LHCN-M2 (cell line): ENCODE measurements at places on chromosomes 6 and 20. TPM values are rescaled to one million over a fixed set of nuclear protein-coding genes. Genes with fewer than 3 reads are reported as not detected.

DNA sequence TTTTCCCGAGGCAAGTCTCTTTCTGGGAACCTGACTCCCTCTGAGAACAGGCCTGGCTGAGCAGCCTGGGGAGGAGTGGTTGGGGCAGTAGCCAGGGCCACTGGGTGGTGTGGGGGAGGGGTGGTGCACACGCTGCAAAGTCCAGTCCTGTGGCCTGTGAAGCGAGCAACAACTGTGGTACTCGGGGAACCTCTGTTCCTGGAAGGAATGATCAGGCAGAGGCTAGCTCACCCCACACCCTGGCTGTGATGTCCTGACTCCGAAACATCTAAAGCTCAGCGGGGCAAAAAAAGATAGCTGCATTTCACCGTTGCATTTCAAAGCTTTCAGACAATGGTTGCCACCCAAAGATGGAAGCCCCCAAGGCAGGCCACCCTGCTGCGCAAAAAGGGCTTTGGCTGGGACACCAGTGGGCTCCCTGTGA, 25.5 kb downstream of the PCK1 start:
- no peak for DNase-seq

- DNase-seq: peak; percentile 25
These were observed 117.9 kb upstream of the THBS2 start for GRCh38 chr6:169371344-169372127.

GRCh38 chr20:46710153-46710913, 884 bp downstream of the SLC2A10 start:
- no peak for DNase-seq

DNA sequence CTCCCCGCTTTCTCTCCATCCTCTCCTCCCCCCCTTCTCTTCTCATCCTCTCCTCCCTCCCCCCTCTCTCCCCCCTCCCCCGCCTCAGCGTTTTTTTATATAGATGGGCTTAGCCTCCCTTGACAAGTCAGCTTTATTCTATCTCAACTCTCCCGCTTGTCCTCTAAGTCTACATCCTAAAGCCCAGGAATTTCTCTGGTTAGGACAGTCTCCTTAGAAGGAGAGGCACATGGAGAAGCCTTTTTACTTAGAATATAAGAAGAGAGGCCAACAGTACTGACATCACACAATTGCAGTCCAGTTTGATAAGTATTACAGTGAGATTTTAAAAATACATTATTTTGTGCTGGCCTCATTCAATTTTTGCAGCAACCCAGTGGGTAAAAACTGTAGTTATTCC, 83.5 kb downstream of the LYRM2 start:
- no peak for DNase-seq

GRCh38 chr6:89596056-89596455, 42.5 kb downstream of the LYRM2 start:
- DNase-seq: no peak

DNA sequence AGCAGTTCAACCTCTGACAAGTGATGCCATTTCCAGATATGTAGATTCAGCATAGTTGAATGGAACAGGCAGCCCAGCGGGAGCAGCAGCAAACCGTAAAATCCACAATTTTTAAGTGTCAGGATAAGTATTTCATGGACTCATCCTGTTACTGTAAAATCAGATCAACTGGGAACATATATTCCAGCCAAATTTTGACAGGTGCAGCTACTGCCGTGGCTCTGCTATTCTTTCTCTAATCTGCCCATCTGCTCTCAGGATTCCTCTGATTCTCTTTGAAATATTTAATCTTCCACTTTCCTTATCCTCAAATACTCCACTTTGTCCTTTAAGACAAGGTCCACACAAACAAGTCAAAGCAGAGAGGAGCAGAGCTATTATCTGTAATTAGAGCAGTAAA, 245.4 kb upstream of the ASCC3 start:
- no peak for DNase-seq

- no peak for DNase-seq
These were observed 222.2 kb downstream of the UST start for GRCh38 chr6:148968771-148969602.

DNA sequence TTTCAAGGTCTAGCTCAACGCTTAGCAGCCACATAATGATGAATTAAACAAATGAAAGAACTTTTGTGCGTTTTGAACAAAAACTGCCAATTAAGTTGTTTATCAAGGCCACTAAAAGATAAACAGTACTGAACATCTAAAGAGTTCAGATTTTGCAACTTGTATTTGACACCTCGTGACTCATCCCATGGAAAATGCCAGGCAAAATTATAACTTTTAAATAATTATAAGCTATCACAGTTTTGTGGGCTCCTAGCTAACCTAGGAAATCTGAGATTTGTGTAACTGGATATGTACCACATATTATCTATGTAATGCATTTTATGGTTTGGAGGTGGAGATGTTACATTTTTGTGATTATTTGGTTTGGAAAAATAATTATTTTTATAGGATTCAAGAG, 9.6 kb upstream of the BAG2 start:
- peak; percentile 18 for DNase-seq

DNA sequence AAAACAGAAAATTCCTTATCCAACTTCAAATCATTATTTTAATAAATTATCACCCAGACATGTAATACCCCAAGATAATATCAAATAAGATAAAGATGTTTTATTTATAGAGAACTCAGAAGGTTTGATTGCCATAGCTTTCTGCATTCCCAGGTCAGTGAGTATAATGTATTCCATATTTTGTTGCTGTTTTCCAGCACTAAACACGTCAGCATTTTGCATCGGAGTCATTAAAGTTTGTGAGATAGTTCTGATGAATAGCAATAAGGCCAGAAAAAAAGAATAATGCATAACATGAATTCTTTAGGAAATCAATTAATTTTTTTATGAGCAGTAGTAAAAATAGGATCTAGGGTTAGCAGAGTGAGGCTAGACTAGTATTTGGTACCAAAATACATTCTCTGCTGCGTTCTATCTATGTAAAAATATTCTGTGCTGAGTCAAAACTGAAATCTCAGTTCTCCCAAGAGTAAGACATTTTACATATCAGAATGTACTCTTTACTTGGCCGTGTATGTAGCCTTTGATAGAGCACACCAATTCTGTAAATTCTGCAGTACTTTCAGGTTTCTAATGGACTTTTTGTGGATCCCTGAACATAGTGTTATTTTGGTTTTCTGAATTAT, 269.9 kb upstream of the AGPAT4 start:
- no peak for DNase-seq

DNA sequence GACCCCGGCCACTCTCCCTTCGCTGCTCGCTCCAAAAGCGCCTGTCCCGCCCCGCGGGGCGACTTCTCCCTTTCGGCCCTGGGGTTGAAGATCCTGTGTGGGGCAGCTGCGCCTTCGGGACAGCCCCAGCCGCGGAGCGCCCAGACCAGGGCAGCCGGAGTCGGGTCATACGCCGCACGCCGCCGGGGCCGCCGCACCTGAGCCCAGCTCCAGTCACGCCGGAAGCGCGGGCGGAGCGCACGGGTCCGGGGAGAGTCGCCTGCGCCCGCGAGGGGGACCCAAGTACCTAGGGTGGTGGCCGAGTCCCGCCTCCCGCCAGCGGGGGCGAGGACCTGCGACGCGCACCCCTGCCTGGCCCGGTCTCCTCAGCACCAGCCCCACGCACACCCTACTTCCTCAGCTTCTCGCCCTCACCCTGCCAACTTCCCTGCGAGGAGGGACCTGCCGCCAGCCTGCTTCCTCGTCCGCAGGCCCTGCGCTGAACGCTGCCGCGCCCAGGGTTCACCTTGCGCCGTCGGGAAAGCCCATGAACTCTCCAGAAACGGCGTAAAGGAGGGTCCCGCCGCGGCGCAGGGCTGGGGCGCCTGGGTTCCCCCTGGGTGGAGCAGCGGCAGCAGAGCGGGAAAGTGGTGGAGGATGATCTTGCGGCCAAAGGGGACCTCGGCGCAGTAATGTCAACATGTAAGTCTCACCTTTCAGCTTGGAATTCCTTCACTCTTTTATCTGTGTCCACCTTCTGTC, at the start of gene ADGRG6:
Gene ADGRG6, plus strand, starts transcription at position 357 of the 741 bp plus-strand sequence. Its CDS starts 323 bp downstream, at position 680.
- peak; percentile 34 for DNase-seq

GRCh38 chr6:26594730-26595632, 1.8 kb upstream of the ABT1 start:
- peak; percentile 76 for DNase-seq

DNA sequence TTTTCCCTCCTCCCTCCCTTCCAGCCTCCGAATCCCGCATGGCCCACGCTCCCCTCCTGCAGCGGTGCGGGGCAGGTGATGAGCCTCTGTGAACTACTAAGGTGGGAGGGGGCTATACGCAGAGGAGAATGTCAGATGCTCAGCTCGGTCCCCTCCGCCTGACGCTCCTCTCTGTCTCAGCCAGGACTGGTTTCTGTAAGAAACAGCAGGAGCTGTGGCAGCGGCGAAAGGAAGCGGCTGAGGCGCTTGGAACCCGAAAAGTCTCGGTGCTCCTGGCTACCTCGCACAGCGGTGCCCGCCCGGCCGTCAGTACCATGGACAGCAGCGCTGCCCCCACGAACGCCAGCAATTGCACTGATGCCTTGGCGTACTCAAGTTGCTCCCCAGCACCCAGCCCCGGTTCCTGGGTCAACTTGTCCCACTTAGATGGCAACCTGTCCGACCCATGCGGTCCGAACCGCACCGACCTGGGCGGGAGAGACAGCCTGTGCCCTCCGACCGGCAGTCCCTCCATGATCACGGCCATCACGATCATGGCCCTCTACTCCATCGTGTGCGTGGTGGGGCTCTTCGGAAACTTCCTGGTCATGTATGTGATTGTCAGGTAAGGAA, at the start of gene OPRM1:
Gene OPRM1, plus strand, starts transcription at position 10 of the 612 bp plus-strand sequence. Its CDS starts 305 bp downstream, at position 315.
- DNase-seq: no peak

- DNase-seq: no peak
These were observed 180.9 kb downstream of the ARID1B start for GRCh38 chr6:156957931-156958547.

DNA sequence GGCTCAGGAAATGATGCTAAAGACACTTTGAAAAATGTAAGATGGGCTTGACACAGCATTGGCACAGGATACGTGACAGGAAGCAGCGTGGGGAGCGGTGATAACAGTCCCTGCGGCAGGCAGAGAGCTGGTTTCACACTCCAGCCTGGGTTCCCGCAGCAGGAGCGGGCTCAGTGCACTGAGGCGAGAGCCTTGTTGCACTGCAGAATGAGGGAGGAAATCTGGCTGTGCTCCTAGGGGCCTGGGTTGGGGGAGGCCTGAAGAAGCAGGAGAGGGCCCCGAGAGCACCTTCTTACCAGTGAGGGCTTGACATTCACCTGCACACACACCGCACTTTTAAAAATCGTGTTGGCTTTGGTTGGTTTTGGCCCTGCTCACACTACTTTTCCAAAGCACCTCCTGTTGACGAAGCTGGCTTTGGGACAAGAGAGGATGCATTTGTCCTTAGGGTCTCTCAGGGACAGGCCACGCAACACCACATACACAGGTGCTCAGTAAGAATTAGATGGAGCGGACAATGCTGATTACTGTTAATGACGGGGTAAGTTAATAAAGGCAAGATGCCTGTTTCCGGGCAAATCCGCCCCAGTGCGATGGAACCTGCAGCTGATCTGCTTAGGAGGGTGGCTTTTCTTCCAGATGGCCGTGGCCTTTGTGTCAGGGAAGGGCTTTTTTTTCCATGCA, 49.4 kb upstream of the ARMC2 start:
- DNase-seq: no peak

- no peak for DNase-seq
These were observed 225.7 kb downstream of the HAO1 start for GRCh38 chr20:7714549-7714948.

DNA sequence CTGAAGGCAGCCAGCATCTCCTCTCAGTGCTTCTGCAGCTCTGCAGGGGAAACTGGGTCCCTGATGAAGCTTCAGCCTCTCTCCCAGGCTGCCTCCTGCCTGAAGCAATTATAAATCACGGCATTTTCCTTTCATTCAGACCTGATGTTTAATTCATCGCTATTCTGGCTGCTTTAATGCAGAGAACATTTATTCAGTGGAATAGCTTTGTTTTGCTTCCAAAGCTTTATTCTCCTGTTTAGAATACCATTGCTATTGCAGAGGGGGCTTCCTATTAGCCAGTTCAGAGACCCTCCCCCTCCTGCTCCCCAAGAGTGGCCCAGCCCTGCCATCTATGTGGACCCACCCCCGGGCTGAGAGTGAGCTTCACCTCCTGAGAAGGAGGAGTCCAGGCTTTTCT, 255.6 kb downstream of the LRFN2 start:
- no peak for DNase-seq

DNA sequence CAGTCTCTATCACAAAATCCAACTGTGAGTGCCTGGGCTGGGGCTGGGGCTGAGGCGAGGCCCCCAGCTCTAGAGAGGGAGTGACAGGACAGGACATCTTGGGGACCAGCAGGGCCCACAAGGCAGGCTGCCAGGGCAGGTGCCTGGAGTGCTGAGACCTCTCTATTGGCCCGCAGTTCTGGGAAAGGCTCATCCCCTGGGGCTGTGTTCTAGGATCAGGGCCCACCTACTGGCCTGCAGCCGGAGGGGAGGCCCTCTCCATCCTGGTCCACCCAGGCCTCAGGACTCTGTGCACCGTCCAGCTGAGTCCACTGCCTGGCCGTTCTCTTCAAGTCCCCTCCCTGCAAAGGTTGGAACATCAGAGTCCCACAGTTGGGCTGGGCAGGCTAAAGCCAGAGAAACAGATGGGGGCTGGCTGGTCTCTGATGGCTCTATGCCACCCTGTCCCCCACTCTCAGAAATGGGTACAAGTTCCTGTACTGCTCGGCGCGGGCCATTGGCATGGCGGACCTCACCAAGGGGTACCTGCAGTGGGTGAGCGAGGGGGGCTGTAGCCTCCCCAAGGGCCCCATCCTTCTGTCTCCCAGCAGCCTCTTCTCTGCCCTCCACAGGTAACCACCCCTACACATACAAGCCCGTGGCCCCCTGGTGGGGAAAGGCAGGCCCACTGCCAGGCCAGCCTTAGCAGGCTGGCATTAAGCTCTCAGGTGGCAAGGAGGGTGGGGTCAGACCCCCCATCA, 9.0 kb downstream of the EMILIN3 start:
- no peak for DNase-seq

- DNase-seq: peak; percentile 12
These were observed 11.5 kb downstream of the SRXN1 start for GRCh38 chr20:641516-641875.

The MPIG6B gene
- total RNA-seq: not detected in 2 replicates

The GPX5 gene
- not detected in 2 replicates for total RNA-seq

The HSPA1L gene
- total RNA-seq: 0.71 and 1.5 TPM in 2 replicates

The ZNF831 gene
- not detected in 2 replicates for total RNA-seq

The WFDC8 gene
- total RNA-seq: not detected in 2 replicates

The ULBP2 gene
- 7.6 and 8.1 TPM in 2 replicates for total RNA-seq

The FAM210B gene
- 31.6 and 42.4 TPM in 2 replicates for total RNA-seq

The C6orf132 gene
- total RNA-seq: 0.45 and 0.75 TPM in 2 replicates

The TMEM170B gene
- total RNA-seq: 0.77 and 1.3 TPM in 2 replicates

The OVOL2 gene
- total RNA-seq: not detected in 2 replicates
